ENCODE measurements at places on chromosomes 4 and X.

DNA sequence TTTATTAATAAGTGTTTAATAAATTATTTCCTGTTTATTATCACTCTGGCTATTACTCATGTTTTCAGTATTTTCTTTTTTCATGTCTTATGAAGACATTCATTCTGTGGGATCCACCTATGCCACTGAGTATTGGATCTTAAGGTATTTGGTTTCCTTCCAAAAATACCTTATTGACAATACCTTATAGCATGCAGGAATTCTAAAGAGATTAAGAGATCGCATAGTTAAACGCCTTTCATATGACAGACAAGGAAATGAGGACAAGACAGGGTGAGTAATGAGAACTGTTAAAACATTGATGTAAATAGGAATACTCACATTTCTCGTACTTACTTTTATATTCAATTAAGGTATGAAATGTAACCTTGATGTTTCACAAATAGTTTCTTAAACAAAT lies 38.2 kb upstream of the TMPRSS11B start:
- no peak for DNase-seq

GRCh38 chr4:165779950-165780670 lies 92.9 kb upstream of the TLL1 start:
- no peak for DNase-seq

GRCh38 chr4:148477276-148477675 lies 35.1 kb upstream of the NR3C2 start:
- DNase-seq, result no peak

DNA sequence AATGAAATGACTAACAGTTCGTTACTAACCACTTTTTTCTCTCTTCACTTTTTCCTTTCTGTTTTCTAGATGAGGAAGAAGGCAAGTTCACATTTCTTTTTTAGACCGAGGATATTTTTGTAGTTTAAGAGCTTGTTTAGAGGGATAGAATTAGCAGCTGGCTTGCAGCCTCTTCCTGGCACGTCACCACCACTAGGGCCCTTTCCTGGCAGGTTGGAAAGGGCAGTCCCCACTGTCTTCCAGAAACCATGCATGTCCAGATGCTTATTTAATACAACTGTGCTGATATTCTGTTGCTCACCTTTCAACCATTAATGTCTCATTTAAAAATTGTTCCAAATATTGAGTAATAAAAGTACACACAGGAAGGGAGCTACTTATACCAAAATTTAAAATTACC lies 209.5 kb upstream of the PACRGL start:
- no peak for DNase-seq

GRCh38 chr4:41611881-41612871 lies 74.2 kb downstream of the LIMCH1 start:
- DNase-seq, result peak; percentile 90

DNA sequence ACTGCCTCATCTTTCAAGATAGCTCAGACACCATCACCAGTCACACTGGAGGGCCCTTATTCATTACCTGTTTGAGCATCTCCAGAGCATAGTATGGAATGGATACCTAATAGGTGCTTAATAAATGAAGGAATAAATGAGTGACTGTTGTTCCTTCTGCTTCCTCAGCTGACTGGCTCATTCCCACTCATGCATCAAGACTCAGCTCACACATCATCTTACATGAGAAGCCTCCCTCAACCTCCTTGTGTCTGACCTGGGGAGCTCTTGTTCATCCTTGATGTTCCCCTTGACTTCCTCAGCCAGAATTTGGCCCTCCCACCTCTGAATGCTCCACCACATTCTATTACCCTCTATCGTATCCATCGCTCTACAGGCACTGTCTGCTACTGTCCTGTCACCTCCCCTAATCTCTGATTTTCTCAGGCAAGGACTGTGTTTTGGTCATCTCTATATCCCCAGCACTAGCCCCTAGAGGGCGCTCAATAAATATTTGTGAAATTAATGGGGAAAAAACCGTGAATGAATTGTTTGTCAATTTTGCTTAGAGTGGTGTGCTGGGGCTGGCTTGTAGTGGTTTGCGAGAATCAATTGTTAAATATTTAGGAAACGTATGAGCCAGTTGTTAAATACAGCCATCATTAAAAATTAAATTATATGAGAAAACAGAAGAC lies 88.3 kb downstream of the NHSL2 start:
- DNase-seq, result peak; percentile 52

DNA sequence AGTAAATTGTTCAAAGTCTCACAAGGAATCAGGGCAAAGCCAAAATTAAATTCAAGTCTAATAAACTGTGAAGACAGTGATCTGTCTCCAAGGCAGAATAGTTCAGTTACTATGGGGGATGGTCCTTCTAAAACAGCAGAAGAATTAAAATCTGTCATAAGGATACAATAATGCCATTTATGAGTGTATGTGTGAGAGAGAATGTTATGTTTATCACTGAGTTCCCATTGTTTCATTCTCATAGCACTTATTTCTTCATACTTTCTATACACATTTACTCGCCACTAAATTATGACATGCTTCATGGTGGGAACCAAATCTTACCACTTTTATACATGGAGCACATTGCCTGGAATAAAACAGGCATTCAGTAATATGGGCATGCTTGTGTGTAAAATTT lies 102.5 kb downstream of the AMMECR1 start:
- no peak for DNase-seq

- DNase-seq, result no peak
Observed at GRCh38 chrX:115311139-115311538, 21.6 kb downstream of the LUZP4 start.

GRCh38 chrX:39749728-39750127 lies 348.0 kb downstream of the BCOR start:
- DNase-seq, result no peak

GRCh38 chr4:113404841-113405240 lies 355.4 kb downstream of the ANK2 start:
- DNase-seq, result no peak

DNA sequence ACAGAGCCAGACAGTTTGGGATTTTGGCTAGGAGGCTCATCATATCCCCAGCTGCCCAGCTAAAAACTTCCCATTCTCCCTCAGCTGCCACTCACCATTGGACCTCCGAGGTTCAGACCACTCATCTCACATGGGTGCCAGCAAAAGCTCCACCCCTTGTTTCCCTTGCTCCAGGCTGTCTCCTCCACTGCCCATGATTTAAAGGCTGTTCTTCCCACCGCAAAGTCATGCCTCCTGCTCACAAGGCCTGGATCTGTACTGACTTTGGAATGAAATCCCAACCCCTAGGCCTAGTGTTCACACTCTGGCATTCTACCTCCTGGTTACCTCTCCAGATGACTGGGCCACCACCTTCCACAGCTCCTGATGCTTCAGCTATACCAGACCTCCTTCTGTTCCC lies 142.2 kb upstream of the EOLA2 start:
- DNase-seq, result no peak

DNA sequence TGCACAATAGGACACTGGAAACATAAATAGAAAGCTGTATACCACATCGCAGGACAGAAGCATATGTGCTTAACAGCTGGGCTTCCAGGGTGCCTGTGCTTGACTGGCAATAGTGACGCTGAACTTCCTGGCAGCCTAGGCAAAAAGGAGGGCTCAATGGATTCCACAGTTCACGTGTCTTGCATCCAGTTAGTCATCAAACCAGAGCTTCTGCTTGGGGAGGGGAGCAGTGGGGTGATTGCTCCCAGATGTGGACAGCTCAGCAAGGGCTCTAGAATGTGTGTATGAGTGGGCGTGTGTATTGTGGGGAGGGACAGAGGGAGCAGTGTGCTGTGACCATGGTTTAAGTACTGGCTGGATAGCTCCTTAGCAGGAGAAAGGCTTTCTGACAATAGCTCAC lies 2.3 kb downstream of the PRRG3 start:
- DNase-seq, result no peak

DNA sequence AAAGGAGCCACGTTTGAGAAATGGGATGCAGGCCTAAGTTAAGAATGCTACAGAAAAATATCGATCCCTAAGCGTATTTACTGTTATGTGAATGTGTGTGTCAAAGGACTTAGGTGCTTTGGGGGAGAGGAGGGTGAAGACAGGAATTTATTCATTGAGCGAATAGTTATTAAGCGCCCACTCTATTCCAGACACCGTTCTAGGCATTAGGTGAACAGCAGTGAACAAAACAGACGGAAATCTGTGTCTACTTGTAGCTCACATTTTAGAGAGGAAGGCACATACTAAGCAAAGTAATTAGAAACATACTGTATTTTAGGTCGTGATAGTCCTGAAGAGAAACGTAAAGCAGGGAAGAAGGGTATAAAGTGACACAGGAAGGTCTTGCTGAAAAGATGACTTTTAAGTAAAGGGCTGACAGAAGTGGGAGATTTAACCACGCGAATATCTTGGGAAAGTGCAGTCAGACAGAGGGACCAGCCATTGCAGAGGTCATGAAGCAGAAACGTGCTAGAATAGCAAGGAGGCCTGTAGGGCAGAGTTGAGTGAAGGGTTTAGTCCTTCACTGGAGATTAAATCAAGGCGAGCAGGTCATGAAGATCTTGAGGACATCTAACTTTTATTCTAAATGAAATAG lies 541 bp downstream of the AIMP1 start:
- DNase-seq, result peak; percentile 44

DNA sequence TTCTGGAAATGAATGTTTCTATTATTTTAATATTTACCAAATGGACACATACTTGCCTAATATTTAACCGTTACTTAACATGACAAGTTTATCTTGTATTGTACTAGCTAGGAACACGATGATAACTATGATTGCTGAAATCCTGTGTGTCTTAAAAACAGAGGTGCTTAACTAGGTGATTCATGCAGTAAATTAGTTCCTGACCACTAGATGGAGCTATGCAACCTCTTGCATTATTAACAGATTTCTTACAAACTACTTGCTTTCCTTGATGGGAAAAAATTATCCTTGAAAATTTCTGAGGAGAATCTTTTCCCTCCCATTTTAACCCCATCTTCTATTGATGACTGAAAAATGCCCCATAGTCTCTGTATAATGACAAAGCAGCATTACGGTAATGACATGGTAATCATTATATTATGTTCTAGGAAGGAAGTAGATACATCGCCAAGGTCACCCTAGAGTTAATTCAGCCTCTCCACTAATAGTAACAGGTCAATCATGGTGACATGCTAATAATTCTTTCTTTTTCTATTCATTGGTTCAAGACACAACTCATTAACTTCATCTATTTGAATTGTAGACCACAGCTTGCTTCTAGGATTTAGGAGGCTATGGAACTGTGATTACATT lies 844.2 kb downstream of the RAPGEF2 start:
- DNase-seq, result peak; percentile 72

GRCh38 chr4:155666344-155667221 lies at the start of gene GUCY1A1:
GUCY1A1 (plus strand) TSS chr4:155666848; CDS start chr4:155696868, 30,020 bp downstream.
- no peak for DNase-seq

Data from NCI-H526 (cell line).